Activated CD4-positive, alpha-beta T cell treated with anti-CD3 and anti-CD28 coated beads, Interleukin-2, amount 50 U/mL, for 24 hours (primary cell): ENCODE measurements at places on chromosomes 3 and 15.

DNA sequence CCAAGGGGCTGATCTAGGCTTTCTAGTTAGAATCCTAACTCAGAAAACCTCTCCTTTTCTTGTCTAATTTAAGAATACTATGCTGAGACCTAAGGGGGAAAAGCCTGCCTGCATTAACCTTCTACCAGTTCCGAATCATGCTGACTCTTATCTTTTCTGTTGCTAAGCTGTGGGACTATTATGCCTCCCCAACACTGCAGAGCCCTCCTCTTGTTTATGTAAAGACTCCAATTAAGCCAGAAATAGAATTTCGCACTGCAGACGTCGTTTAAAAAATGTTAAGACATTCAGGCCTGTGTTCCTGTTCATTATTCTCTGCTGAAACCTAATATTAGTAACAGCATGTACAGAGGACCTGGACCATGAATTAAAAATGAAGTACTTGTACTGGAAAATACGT lies 310.6 kb upstream of the ATP11B start:
- DNase-seq = no peak

DNA sequence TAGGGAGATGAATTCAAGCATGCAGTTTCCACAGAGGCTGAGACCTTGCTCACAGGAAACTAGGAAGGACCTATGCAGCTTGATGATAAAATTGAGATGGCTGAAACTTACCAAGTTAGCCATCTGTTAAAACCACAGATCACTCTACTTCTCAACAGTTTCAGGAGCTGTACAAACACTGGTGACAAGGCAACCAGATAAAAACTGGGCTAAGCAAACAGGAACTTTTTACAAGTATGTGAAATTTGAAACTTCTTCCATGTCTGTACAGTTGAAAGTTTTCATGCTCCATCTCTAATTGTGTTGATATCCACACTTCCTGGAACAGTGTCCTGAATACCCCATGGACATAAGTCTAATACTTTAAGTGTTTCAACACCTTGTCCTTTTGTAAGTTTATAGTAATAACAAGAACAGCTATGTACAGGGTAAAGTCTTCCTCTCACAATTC lies 78.2 kb downstream of the FAIM start:
- no peak for DNase-seq

GRCh38 chr3:133691273-133692107 lies 29.7 kb upstream of the TOPBP1 start:
- DNase-seq = no peak

GRCh38 chr3:98903099-98903498 lies 1.6 kb upstream of the DCBLD2 start:
- DNase-seq = no peak

- no peak for DNase-seq
Observed at GRCh38 chr15:66704803-66705153, 2.7 kb downstream of the SMAD6 start.

DNA sequence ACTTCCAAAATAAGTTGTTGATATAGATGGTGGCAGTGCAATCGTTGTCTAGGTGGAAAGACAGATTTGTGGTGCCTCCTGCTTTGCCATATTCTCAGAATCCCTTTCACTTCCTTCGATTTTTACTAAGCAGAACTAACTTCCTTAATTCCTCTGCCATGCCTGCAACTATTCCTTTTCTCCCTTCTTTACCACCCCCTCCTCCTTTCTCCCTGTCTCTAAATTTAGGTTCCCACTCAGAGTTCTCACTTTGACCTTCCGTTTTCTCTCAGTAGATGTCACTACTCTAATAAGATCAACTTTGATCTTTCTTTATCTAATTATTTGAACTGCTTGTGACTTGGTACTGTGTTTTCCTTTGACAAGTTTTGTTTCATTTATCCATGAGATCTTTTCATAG lies 351.2 kb downstream of the LPP start:
- no peak for DNase-seq

- DNase-seq = no peak
Observed at GRCh38 chr15:89640245-89640644, 15.0 kb downstream of the KIF7 start.

- DNase-seq = no peak
Observed at GRCh38 chr3:4995500-4996053, 16.3 kb downstream of the BHLHE40 start.

DNA sequence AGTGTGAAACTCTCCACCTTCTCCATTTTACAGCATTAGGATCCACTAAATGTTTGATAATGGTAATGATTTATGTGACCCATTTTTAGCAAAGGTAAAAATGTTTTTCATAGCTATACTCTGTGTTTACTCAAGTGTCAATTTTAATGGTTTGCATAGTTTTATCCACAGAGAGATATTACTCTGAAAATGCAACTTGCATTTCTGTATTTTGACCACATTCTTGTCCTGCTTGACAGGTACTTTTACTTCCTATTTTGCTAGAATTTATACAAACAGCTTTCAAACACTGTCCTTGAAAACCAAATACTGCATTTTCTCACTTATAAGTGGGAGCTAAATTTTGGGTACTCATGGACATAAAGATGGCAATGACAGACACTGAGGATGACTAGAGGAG lies 62.9 kb downstream of the SERPINI1 start:
- DNase-seq = no peak

DNA sequence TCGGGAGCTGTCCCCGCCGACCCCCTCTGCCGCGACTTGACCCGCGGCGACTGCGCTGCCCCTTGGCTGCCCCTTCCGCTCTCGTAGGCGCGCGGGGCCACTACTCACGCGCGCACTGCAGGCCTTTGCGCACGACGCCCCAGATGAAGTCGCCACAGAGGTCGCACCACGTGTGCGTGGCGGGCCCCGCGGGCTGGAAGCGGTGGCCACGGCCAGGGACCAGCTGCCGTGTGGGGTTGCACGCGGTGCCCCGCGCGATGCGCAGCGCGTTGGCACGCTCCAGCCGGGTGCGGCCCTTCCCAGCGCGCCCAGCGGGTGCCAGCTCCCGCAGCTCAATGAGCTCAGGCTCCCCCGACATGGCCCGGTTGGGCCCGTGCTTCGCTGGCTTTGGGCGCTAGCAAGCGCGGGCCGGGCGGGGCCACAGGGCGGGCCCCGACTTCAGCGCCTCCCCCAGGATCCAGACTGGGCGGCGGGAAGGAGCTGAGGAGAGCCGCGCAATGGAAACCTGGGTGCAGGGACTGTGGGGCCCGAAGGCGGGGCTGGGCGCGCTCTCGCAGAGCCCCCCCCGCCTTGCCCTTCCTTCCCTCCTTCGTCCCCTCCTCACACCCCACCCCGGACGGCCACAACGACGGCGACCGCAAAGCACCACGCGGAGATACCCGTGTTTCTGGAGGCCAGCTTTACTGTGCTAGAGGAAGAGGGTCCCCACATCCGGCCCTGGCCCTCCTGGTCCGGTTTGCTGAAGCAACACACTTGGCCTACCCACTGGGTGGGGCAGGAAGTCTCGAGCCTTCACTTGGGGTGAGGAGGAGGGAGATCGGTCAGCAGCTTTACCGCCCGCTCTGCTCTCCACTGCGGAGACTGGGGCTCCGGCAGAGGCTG lies at the start of gene RASSF1:
RASSF1 (minus strand) TSS at position 389 of the 882 bp plus-strand sequence; CDS start at position 358, 31 bp downstream.
- DNase-seq = no peak

DNA sequence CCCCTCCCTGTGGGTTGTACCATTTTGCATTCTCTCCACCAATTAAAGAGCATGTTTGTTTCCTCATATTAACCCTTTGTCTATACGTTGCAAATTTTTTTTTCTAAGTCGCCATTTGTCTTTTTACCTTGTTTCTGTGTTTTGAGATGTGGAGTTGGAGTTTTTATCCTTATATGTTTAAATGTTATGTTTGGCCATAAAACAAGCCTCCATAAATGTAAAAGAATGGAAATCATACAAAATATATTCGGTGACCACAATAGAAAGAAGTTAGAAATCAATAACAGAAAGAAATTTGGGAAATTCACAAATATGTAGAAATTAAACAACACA lies 29.2 kb downstream of the LRRK1 start:
- no peak for DNase-seq

DNA sequence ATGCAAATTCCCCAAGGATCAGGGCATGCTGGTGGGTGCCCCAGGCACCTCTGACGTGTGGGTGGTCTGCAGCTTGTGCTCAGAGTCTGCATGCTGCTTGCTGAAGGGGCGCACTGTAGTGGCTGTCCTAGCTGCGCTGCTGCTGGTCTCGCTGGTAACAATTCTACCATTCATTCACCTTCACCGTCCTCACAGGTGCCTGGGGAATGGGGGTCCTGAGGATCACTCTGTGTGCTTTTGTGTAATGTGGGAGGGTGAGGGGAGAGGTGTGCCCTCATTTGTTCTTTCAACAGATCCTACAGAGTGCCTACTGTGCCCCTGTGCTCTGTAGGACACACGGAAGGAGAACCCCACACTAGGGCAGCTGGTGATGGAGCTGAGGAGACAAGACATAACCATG lies 2.1 kb upstream of the ITGA11 start:
- DNase-seq = no peak

GRCh38 chr15:99474909-99475753 lies 90.7 kb upstream of the MEF2A start:
- DNase-seq = no peak

GRCh38 chr3:8450618-8451017 lies 51.0 kb upstream of the LMCD1 start:
- DNase-seq = no peak

DNA sequence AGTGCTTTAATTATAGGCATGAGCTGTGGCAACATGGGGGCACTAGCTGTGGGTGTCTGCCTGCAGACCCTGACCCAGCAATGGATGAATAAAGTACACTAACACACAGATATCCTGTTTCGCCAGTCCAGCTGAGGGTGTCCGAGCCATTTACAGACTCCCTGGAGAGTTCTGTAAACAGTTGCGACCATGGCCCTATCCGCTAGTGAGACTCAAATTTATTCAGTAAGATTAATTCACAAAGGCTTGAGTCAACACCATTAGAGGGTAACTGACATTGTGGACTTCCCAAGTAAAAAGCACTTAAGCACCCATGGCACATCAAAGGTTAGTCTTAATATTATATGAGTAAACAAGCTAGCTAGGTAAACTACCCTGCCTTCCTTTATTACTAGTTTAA lies 161.6 kb downstream of the TBL1XR1 start:
- no peak for DNase-seq

GRCh38 chr15:68510558-68510957 lies 68.2 kb upstream of the CORO2B start:
- DNase-seq = no peak

GRCh38 chr15:25176616-25176923 lies 221.8 kb downstream of the SNRPN start:
- no peak for DNase-seq

- DNase-seq = no peak
Observed at GRCh38 chr3:43224405-43225073, 61.8 kb upstream of the SNRK start.

GRCh38 chr15:83926116-83926515 lies 272.2 kb downstream of the ADAMTSL3 start:
- no peak for DNase-seq

- no peak for DNase-seq
Observed at GRCh38 chr3:65338571-65338970, 650.8 kb upstream of the ADAMTS9 start.

DNA sequence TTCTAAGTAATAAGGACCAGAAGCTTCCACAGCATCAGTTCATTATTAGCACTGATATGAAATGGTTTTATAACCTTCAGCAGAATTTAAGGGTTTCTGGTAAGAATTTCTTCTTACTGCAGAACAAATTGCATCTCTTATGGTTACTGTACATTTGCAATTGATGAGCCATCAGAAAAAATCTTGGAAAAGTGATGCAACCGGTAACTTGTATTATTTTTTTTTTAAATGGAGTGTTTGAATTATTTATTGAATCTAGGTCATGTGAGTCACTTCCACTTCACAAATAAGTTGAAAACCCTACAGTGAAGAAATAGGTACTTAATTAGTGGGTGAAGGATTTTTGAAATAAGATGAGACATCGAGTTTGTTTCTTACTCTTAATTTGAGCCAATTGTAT lies 786.0 kb downstream of the TUSC7 start:
- no peak for DNase-seq

DNA sequence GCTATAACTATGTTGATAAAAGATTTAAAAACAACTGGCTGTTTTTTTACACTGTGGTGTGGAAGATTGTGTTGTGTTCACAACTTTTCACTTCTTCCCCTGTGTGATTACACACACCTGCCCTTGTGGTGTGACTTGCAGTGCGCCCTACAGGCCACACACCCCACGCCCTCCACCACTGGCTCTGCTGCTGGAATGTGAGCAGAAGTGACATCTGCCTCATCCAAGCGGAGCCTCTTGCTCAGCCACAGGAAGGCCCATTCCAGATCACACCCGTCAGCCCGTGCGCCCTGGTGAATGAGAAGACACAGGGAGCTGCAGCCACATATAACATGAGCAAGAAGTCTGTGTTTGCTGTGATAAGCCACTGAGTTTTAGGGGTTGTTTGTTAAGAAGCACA lies 7.0 kb downstream of the CCR2 start:
- no peak for DNase-seq

DNA sequence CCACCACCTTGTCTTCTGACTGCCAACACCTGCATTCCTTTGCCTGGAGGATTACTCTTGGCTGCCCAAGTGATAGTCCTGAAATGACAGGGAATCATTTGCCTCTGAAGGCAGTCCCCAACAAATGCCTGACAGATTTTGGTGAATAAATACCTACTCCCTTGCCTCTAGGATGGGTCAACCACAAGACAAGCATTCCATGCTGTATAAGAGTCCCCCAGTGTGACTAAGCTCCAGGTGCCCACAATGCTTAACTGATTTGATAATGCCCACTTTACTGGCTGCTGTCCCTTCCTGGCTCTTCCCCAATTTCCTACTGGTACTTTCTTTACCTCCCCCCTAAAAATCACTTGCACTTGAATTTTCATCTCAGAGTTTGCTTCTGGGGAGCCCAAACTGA lies 14.8 kb downstream of the THRB start:
- no peak for DNase-seq

- no peak for DNase-seq
Observed at GRCh38 chr15:72998681-72999466, 53.4 kb upstream of the NEO1 start.

DNA sequence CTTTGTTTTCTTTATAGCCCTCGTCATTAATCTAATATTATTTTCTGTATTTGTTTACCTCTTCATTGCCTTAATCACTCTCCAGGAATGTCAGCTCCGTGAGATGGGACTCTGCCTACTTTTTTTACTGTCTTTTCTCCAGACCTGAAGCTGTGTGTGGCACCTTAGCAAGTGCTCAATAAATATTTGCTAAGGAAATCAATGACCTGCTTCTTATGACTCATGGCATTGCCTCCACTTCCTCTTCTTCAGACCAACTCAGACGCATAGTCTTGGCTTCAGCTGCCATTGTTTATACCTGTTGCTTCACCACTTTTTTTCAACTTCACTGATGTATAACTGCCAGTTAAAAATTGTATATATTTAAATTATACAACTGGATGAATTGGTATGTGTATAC lies 218.5 kb upstream of the CMC1 start:
- no peak for DNase-seq

DNA sequence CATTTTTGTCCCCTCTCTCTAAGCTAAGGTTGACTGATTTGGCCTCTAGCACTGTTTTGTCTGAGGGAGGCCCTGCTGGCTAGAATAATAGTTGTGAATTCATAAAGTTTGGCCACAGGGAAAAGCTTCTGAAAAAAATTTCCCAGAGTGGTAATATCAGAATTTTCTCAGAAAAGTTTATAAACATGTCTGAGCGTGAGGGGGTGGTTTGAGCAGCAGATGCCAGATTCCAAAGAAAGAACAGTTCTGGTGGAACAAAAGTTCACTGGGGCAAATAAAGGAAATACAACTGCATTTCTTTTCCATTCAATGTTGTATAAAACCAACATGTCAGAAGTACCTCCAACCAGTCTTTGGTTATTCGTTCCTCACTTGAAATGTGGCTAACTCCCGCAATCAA lies 61.2 kb downstream of the CLDN1 start:
- no peak for DNase-seq
